Fibroblast of lung (primary cell): ENCODE measurements at places on chromosomes 16 and 17.

GRCh38 chr16:68062910-68063393 is 22.2 kb upstream of the NFATC3 start:
- DNase-seq: no peak
- H3K4me3 ChIP-seq: no peak overlapping the region
- H3K27me3 ChIP-seq: no peaks in the 10 kb centered on the region
- peaks cover 13% of the 10 kb centered on the region for H3K4me1 ChIP-seq
- peaks cover 5% of the 10 kb centered on the region for H3K36me3 ChIP-seq

GRCh38 chr17:78176548-78177025 is 8.2 kb downstream of the SYNGR2 start:
- peaks cover 3% of the 10 kb centered on the region for H3K36me3 ChIP-seq
- H3K27me3 ChIP-seq: no peaks in the 10 kb centered on the region
- peaks cover 8% of the 10 kb centered on the region for H3K4me1 ChIP-seq
- no peak overlapping the region for H3K27ac ChIP-seq
- H3K4me3 ChIP-seq: no peak overlapping the region

DNA sequence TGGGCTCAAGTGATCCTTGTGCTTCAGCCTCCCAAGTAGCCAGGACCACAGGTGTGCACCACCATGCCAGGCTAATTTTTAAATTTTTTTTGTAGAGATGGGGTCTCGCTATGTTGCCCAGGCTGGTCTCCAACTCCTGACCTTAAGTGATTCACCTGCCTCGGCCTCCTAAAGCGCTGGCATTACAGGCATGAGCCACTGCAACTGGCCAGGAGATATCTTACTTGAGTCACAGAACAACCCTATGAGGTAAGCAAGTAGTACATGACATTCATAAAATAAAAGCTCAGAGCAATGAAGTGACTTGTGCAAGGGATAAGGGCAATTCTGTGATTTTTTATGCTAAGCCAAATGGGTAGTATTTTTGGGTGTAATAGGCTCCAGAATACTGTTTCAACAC is 57.3 kb downstream of the CDC27 start:
- H3K36me3 ChIP-seq: peaks cover 5% of the 10 kb centered on the region
- H3K4me3 ChIP-seq: no peak overlapping the region
- no peaks in the 10 kb centered on the region for H3K27me3 ChIP-seq
- no peak for DNase-seq
- H3K27ac ChIP-seq: no peak overlapping the region

DNA sequence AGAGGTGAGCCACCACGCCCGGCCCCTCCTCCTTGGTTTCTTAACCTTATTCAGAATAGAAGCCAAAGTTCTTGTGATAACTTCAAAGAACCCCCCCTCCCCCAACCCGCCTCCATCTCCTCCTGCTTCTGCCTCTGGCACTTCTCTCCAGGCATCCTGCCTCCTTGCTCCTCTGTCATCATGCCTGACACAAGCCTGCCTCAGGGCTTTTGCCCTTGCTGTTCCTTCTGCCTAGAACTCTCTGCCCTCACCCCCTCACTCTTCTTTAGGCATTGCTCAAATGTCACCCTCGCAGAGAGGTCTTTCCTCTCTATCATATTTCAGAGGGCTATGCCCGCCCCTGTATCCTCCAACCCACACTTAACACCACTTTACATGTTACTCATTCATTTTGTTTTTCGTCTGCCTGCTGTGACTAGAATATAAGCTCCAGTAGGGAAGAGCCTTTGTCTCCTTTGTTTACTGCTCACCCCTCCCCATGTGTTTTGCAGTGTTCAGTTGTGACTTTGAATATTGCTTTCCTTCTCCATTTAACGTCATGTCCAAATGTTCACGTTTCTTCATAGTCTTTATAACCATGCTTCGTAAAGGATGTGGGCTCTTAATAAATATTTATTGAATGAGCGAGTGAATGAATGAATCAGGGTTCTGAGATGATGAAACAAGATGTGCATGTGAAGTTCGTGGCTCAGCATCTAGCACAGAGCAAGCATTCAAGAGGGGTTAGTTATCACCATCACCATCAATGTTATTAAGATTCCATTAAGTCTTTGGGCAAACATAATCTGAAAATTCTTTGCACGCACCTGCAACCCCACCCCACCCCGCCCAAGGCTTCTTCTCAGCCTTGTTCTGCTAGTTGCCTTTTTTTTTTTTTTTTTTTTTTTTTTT is 186.2 kb upstream of the WSCD1 start:
- no peak for DNase-seq
- H3K4me1 ChIP-seq: no peaks in the 10 kb centered on the region
- H3K27ac ChIP-seq: no peak overlapping the region
- no peak overlapping the region for H3K4me3 ChIP-seq
- H3K27me3 ChIP-seq: no peaks in the 10 kb centered on the region
